ENCODE measurements at places on chromosomes 3 and 15. TPM values are rescaled to one million over a fixed set of nuclear protein-coding genes. Genes with fewer than 3 reads are reported as not detected.

LMLN gene
- 5.0 TPM for polyA plus RNA-seq

ACAA1 gene
- polyA plus RNA-seq: 125 TPM

KAT2B gene
- polyA plus RNA-seq: 4.6 TPM

PCLAF gene
- 55.0 TPM for polyA plus RNA-seq

DUOXA2 gene
- not detected for polyA plus RNA-seq

CPA3 gene
- polyA plus RNA-seq: not detected

PP2D1 gene
- not detected for polyA plus RNA-seq

THAP10 gene
- polyA plus RNA-seq: 3.1 TPM

ISLR2 gene
- polyA plus RNA-seq: not detected

ABHD17C gene
- 11.8 TPM for polyA plus RNA-seq

ANKRD34C gene
- polyA plus RNA-seq: not detected

GNAT1 gene
- polyA plus RNA-seq: not detected

GBE1 gene
- polyA plus RNA-seq: 20.5 TPM

CPLX3 gene
- polyA plus RNA-seq: 0.03 TPM

ELL3 gene
- 10.6 TPM for polyA plus RNA-seq

SLC51B gene
- polyA plus RNA-seq: not detected

ADGRG7 gene
- 0.06 TPM for polyA plus RNA-seq

OSTN gene
- polyA plus RNA-seq: not detected

A4GNT gene
- not detected for polyA plus RNA-seq

ISL2 gene
- polyA plus RNA-seq: not detected

AGBL1 gene
- polyA plus RNA-seq: not detected

MB21D2 gene
- polyA plus RNA-seq: 8.8 TPM

C3orf22 gene
- polyA plus RNA-seq: not detected

GPR15 gene
- polyA plus RNA-seq: not detected

TPRG1 gene
- polyA plus RNA-seq: 1.3 TPM

WNT5A gene
- 9.4 TPM for polyA plus RNA-seq

RASGRP1 gene
- 1.1 TPM for polyA plus RNA-seq

DLEC1 gene
- polyA plus RNA-seq: 0.02 TPM

HYAL1 gene
- polyA plus RNA-seq: 24.5 TPM

GCSAM gene
- 2.9 TPM for polyA plus RNA-seq

GOLGA8Q gene
- polyA plus RNA-seq: 0.15 TPM

APOD gene
- not detected for polyA plus RNA-seq

NMNAT3 gene
- 1.5 TPM for polyA plus RNA-seq

NR2E3 gene
- polyA plus RNA-seq: 0.18 TPM

GOLGA6L9 gene
- 1.2 TPM for polyA plus RNA-seq

PLA1A gene
- 0.08 TPM for polyA plus RNA-seq

TIPARP gene
- 62.0 TPM for polyA plus RNA-seq

VIPR1 gene
- 10.0 TPM for polyA plus RNA-seq

GPR156 gene
- 0.08 TPM for polyA plus RNA-seq

SLC28A1 gene
- polyA plus RNA-seq: not detected

GXYLT2 gene
- polyA plus RNA-seq: 1.4 TPM

CNTN4 gene
- not detected for polyA plus RNA-seq

ANKDD1A gene
- 0.96 TPM for polyA plus RNA-seq

GASK1A gene
- 0.58 TPM for polyA plus RNA-seq

Measured in keratinocyte (primary cell).